T-cell (primary cell): ENCODE measurements at places on chromosomes 6 and 20. TPM values are rescaled to one million over a fixed set of nuclear protein-coding genes. Genes with fewer than 3 reads are reported as not detected.

GRCh38 chr20:8788275-8788674 lies 280.6 kb upstream of the PLCB4 start:
- no peak for DNase-seq
- H3K27me3 ChIP-seq: no peaks in the 10 kb centered on the region
- H3K36me3 ChIP-seq: no peaks in the 10 kb centered on the region
- no peak overlapping the region for H3K4me3 ChIP-seq

GRCh38 chr6:116136933-116137340 lies 11.0 kb upstream of the COL10A1 start:
- H3K4me1 ChIP-seq: no peaks in the 10 kb centered on the region
- H3K27ac ChIP-seq: no peak overlapping the region
- no peaks in the 10 kb centered on the region for H3K27me3 ChIP-seq
- H3K36me3 ChIP-seq: no peaks in the 10 kb centered on the region
- no peak for DNase-seq

DNA sequence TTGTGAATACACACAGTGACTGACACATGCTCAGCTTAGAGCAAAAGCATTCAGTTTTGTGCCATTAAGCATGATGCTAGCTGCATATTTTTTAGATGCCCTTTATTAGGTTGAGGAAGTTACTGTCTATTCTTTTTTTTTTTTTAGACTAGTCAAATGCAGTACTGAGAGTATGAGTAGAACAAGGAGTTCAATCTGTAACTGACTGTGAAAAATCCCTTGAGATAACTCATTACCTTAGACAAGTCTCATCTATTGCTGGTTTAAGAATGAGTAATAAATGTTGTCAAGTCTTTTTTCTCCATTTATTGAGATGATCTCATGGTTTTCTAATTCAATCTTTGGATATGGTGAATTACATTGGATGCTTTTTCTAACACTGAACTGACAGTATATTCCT lies 23.2 kb downstream of the AHI1 start:
- no peak overlapping the region for H3K27ac ChIP-seq
- H3K4me3 ChIP-seq: no peak overlapping the region
- no peaks in the 10 kb centered on the region for H3K4me1 ChIP-seq
- H3K27me3 ChIP-seq: no peaks in the 10 kb centered on the region

DNA sequence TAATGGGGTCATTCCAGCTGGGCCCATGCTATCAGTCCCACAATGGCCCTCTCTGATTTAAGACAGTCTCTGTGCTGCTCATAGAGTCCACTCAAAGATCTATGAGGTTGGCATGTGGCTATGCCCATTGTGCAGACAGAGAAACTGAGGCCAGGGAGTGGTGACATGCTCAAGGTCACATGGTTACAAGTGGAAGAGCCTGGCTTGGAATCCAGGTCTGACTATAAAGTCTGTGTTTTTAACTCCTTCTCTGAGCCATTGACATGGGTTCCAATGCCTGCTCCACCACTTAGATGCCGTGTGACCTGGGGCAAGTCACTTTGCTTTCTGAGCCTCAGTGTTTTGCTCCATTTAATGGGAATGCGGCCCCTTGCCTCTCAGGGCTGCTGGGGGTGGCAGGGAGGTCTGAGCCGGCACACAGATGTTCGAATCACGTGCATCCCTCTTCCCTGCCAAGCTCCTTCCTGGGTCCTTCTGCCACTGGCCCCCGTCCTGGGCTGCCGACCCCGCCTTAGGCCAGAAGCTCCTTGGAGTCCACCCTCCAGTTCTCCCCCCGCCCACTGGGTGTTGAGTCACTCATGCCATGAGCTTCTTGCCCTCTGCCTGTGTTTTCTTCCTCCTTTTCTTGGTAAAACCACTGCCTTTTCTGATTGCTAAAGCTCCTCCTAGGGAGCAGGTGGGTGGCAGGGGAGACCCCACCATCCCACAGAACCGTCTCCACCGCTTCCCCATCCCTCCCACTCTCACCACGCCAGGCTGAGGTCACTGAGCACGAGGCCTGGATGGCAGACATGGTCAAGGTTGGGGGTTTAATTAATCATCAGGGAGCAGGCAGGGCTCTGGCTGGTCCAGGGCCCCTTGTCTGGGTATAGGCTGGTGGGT lies 35.7 kb downstream of the CEBPB start:
- no peak for DNase-seq
- H3K4me3 ChIP-seq: no peak overlapping the region
- no peak overlapping the region for H3K27ac ChIP-seq
- no peaks in the 10 kb centered on the region for H3K36me3 ChIP-seq
- H3K4me1 ChIP-seq: no peaks in the 10 kb centered on the region

GRCh38 chr20:61737812-61738443 lies 327.8 kb downstream of the TAF4 start:
- DNase-seq: no peak
- H3K27ac ChIP-seq: no peak overlapping the region
- H3K4me3 ChIP-seq: no peak overlapping the region

MEP1A gene
- total RNA-seq: not detected

ERGIC3 gene
- total RNA-seq: 148 TPM

- H3K4me1 ChIP-seq: peaks cover 12% of the 10 kb centered on the region
- H3K4me3 ChIP-seq: peak overlapping the region; percentile 89
- peaks cover 19% of the 10 kb centered on the region for H3K36me3 ChIP-seq
- no peaks in the 10 kb centered on the region for H3K27me3 ChIP-seq
- H3K27ac ChIP-seq: no peak overlapping the region
- DNase-seq: no peak
Measured at GRCh38 chr20:37179683-37180524, 556 bp upstream of the MROH8 start.

SLX4IP gene
- 5.1 TPM for total RNA-seq

SUPT3H gene
- 9.5 TPM for total RNA-seq

- no peak overlapping the region for H3K4me3 ChIP-seq
- no peak overlapping the region for H3K27ac ChIP-seq
- no peaks in the 10 kb centered on the region for H3K27me3 ChIP-seq
Measured at GRCh38 chr6:121940728-121941127, 458.7 kb upstream of the HSF2 start.

NMBR gene
- total RNA-seq: not detected

GRCh38 chr20:3753501-3754275 lies 13.9 kb downstream of the ADISSP start:
- H3K27me3 ChIP-seq: no peaks in the 10 kb centered on the region
- H3K4me3 ChIP-seq: no peak overlapping the region
- H3K36me3 ChIP-seq: peaks cover 14% of the 10 kb centered on the region
- no peak for DNase-seq

DNA sequence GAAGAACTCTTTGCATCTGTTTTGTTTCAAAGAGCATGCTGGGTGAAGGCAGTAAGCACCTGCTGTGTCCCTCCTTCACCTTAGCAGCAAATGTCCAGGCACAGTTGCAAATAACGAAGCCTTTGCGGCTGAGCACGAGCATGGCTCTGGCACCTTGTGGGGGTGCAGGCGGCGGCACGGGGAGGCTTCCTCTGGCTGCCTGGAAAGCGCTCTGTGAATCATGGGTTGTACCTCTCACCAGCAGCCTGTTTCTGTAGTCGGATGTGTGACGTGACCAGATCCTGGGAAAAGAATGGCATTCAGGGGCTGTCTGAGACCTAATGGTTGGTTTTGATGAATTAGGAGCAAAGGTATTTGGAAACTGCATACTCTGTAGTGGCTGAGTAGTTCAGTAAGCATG lies 144.8 kb downstream of the DTNBP1 start:
- peaks cover 84% of the 10 kb centered on the region for H3K36me3 ChIP-seq
- no peak overlapping the region for H3K4me3 ChIP-seq
- DNase-seq: no peak
- no peak overlapping the region for H3K27ac ChIP-seq
- H3K4me1 ChIP-seq: no peaks in the 10 kb centered on the region
- H3K27me3 ChIP-seq: no peaks in the 10 kb centered on the region

GRCh38 chr20:44644230-44644617 lies 7.3 kb downstream of the ADA start:
- H3K27me3 ChIP-seq: no peaks in the 10 kb centered on the region
- peaks cover 90% of the 10 kb centered on the region for H3K4me1 ChIP-seq

DNA sequence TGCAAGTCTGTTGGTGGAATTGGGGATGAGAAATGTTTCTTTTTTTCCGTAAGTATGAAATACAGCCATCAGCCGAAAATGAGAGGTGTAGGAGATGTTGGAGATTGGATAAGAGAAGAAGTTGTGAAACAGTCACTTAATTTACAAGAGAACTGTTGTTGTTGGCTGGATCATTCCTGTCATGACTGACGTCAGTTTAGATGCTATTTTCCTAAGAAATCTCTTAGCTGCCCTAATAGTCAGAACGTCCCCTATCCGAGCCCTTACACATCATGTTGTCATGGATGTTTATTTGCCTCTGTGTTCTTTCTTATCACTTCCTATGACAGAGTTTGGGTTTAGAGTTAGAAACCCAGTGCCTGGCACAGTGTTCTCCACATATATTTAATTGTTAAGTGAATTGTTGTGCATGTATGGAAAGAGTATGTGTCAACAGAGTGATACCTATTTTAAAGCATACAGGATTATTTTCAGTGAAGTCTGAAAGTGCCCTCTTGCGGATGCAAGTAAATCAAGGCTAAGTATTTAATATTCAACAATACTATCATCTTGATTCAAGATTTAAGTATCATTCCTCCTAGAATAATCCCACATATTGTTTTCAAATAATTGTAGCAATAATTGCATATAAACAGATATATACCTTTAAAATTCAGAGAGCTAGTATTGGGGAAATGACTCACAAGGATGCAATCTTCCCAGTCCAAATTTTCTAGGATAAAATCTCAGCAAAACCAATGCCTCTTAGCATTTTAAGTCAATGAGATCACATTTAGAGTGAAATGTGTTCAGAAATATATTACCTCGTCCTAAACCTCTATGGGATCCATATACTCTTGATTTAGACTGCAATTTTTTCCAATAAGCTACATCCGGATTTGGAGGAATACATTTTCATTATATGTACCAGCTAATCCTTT lies 309.9 kb upstream of the NOX3 start:
- no peaks in the 10 kb centered on the region for H3K36me3 ChIP-seq
- H3K27ac ChIP-seq: no peak overlapping the region
- no peaks in the 10 kb centered on the region for H3K4me1 ChIP-seq

CDH26 gene
- 1.5 TPM for total RNA-seq

DNA sequence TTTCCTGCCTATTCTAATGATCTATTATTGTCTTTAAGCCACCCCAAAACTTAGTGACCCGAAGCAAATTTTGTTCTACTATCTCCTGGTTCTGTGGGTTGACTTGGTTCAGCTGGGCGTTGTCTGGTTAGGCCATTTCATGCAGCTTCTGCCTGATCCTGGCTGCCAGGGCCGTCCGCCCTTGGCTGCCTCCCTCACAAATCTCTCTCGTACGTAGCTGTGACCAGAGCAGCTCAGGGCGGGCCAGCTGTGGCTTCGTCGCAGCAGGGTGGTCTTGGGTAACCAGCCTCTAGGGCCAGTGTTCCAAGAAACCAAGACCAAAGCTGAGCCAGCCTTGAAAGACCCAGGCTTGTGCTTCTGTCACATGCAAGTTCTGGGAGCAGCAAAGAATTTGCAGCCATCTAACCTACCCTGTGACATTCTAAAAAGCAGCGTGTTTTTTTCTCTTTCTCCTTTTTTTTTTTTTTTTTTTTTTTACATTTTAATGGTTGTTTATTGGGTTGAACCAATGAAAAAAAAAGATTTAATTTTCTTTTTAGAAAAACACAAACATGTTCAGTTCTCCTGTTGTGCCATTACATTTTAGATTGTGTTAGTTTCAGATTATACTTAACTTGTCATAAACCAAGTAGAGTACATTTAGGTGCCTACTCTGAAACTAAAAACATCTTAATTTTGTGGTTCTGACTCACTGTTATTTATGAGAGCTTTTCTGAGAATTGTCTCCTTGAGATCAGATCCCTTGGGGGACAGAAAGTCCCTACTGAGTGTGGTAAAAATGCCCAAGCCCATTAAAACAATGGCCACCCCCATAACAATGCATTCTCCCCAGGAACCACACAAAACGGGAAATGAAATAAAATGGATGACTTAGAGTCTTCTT lies 83.9 kb downstream of the ZDHHC14 start:
- DNase-seq: no peak
- no peaks in the 10 kb centered on the region for H3K27me3 ChIP-seq
- peaks cover 11% of the 10 kb centered on the region for H3K4me1 ChIP-seq
- no peak overlapping the region for H3K27ac ChIP-seq

DNA sequence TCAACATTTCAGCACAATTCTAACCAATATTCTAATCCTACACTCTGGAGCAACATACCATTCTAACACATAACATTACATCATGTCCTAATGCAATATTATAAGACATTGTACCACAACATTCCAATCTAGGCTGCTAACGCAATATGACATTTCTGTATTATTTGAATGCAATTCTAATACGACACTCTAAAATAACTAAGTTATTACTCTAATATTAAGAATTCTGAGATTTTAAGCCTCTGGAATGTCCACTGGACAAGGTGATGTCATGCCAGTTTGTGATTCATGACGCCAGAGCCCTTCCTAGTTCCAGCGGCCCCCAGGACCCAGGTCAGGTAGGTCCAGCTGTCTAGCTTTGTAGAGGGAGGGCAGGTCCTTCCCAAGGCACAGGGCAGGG lies 69.7 kb upstream of the SIRPA start:
- DNase-seq: no peak
- H3K4me3 ChIP-seq: no peak overlapping the region
- H3K27ac ChIP-seq: no peak overlapping the region
- H3K36me3 ChIP-seq: no peaks in the 10 kb centered on the region

- H3K27me3 ChIP-seq: peaks cover 60% of the 10 kb centered on the region
Measured at GRCh38 chr6:27605401-27606342, 132.8 kb upstream of the ZNF184 start.

OGFRL1 gene
- 7.3 TPM for total RNA-seq

- no peaks in the 10 kb centered on the region for H3K36me3 ChIP-seq
- DNase-seq: no peak
- no peak overlapping the region for H3K4me3 ChIP-seq
- H3K4me1 ChIP-seq: no peaks in the 10 kb centered on the region
- H3K27me3 ChIP-seq: no peaks in the 10 kb centered on the region
Measured at GRCh38 chr6:148677594-148678476, 69.0 kb upstream of the UST start.

ADA gene
- total RNA-seq: 42.1 TPM

DNA sequence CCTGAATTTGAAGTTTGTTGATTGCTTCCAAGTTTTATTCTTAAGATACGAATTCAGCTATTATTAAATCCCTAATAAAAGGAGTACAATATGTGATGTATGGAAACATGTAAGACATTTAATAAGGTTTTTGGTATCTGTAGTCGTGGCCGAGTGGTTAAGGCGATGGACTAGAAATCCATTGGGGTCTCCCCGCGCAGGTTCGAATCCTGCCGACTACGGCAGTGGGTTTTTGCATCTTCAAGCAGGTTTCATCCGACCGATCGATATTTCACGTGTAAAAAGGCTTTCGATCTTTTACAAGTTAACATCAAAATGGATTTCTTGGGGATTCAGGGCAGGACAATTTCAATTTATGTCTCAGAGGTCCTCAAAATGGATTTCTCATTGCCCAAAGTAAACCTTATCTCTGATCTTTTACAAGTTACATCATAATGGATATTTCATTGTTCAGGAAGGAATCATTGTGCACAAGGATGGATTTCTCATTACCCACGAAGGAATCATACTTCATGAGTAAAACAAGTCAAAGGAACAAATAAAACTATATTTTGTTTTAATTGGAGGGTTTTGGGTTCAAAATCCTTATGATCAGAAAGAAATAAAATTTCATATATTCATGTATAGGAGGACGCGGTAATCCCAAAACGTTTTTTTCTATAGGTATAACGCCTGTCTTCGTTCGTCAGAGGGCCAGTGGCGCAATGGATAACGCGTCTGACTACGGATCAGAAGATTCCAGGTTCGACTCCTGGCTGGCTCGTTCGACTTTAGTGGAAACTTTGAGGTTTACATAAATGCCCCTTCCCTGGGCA lies 37.3 kb upstream of the BTN3A2 start:
- H3K27me3 ChIP-seq: peaks cover 19% of the 10 kb centered on the region
- peak; percentile 59 for DNase-seq
- peak overlapping the region; percentile 43 for H3K27ac ChIP-seq
- H3K36me3 ChIP-seq: no peaks in the 10 kb centered on the region
- H3K4me1 ChIP-seq: peaks cover 12% of the 10 kb centered on the region
